MM.1S (cell line): ENCODE measurements at places on chromosomes 13 and 19.

GRCh38 chr13:32039056-32039455, 7.5 kb downstream of the FRY start:
- DNase-seq = no peak
- H3K4me3 ChIP-seq = no peak overlapping the region
- H3K36me3 ChIP-seq = no peaks in the 10 kb centered on the region
- no peak overlapping the region for H3K27ac ChIP-seq
- no peaks in the 10 kb centered on the region for H3K4me1 ChIP-seq
- no peaks in the 10 kb centered on the region for H3K27me3 ChIP-seq

GRCh38 chr13:38141792-38142191, 207.9 kb upstream of the UFM1 start:
- DNase-seq = no peak
- no peak overlapping the region for H3K4me3 ChIP-seq
- no peaks in the 10 kb centered on the region for H3K36me3 ChIP-seq
- no peaks in the 10 kb centered on the region for H3K4me1 ChIP-seq
- no peak overlapping the region for H3K27ac ChIP-seq

DNA sequence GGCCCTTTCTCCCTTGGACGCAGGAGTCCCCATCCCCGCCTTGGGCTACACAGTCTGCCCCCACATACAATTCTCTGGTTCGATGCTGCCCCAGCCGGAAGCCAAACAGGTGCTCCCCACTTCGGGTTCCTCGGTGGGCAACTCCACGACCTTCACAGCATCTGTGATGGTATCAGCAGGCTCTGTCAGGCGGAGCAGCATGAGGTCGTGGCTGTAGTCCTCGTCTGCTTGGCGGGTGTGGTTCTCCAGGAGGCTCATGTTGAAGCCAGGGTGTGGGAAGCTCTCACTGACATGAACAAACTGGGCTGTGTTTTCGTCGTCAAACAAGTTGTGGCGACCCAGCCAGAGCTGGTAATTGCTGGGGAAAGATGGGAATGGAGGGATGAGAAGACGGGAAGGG, 3.5 kb downstream of the KLK1 start:
- no peak overlapping the region for H3K4me3 ChIP-seq
- no peaks in the 10 kb centered on the region for H3K4me1 ChIP-seq
- no peak overlapping the region for H3K27ac ChIP-seq
- no peaks in the 10 kb centered on the region for H3K36me3 ChIP-seq

GRCh38 chr13:42068886-42069285, 20.4 kb downstream of the DGKH start:
- H3K36me3 ChIP-seq = no peaks in the 10 kb centered on the region
- no peak overlapping the region for H3K4me3 ChIP-seq
- H3K27ac ChIP-seq = no peak overlapping the region
- H3K4me1 ChIP-seq = no peaks in the 10 kb centered on the region
- H3K27me3 ChIP-seq = no peaks in the 10 kb centered on the region

DNA sequence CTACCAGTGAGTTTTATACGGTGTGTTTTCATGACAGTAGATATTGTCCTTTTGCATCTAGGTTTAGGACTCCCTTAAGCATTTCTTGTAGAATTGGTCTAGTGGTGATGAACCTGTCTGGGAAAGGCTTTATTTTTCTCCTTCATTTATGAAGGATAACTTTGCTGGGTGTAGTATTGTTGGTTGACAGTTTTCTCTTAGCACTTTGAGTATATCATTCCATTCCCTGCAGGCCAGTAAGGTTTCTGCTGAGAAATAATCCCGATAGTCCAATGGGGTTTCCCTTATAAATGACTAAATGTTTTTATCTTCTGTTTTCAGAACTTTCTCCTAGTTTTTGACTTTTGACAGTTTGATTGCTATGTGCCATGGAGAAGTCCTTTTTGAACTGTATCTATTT, 57.2 kb downstream of the DNAJC3 start:
- H3K4me1 ChIP-seq = no peaks in the 10 kb centered on the region
- H3K4me3 ChIP-seq = no peak overlapping the region
- 0 out of 2 replicates have a peak, but pooled peaks cover 2% of the 10 kb centered on the region for H3K36me3 ChIP-seq
- no peak overlapping the region for H3K27ac ChIP-seq

GRCh38 chr19:48183356-48183755, 12.9 kb downstream of the ZSWIM9 start:
- H3K36me3 ChIP-seq = no peaks in the 10 kb centered on the region
- H3K27me3 ChIP-seq = no peaks in the 10 kb centered on the region
- DNase-seq = no peak
